ENCODE measurements at places on chromosomes 16 and 17. TPM values are rescaled to one million over a fixed set of nuclear protein-coding genes. Genes with fewer than 3 reads are reported as not detected.

DNA sequence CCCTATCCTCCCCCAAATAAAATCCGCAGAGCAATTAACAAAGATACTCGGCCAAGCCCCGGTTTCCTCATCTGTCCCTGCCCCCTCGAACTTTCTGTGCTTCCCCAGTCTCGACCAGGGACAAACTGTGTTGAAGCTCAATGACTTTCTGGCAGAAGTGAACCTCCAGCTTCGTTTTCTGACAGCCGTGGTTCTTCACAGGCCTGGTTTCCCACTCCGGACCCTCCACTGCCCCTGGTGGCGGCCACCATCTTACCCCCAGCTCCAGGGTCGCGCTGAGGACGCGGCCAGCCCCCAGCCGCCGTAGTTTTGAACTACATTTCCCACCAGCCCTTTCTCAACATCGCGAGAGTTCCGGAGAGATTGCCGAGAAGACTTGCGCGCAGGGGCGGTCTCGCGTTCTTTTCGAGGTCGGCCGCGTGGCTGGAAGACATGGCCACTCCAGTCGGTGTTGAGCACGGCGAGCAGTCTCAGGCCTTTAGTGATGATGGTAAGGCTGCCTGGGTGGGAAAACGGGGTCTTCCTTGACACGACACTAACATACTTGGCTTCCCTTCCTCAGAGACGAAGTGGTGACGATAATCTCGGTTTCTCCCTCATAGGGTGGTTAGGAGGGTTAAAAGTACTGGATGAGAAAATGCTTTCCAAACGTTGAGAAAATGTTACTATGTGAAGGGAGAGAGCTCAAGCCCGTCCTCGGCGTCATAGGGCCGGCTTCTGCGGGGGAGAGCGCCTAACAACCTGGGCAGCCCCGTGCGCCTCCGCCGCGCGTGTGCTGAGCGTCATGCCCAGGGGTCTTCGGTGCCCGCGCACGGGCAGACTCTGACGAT is 17.7 kb downstream of the PRCD start:
- DNase-seq, result peak; percentile 92

DNA sequence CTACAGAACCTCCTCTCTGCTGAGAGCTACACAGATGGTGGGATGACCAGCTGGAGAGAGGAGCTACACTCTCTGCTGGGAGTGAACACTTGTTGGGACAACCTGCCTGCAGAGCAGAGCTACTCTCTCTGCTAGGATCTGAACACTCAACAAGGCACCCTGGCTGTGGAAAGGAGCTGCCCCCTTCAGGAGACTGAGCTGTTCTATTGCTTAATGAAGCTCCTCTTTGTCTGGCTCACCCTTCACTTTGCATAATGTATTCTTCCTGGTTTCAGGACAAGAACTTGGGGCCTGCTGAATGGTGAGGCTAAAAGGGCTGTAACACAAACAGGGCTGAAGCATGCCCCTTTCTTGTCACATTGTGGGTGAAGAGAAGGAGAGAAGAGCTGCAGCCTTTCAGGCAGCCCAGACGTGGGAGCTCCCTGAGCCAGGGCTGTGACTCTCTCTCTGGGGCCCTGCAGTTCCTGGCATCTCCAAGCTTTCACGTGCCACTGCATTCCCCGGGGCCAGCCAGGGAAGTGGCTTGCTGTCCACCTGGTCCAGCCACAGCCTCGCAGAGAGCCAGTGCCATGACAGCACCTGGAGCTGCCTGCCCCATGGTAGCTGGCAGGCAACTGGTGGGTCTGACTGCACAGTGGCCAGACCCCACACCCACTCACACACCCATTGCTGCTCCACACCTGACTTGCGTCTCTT is 272.8 kb upstream of the KCNJ16 start:
- peak; percentile 49 for DNase-seq

DNA sequence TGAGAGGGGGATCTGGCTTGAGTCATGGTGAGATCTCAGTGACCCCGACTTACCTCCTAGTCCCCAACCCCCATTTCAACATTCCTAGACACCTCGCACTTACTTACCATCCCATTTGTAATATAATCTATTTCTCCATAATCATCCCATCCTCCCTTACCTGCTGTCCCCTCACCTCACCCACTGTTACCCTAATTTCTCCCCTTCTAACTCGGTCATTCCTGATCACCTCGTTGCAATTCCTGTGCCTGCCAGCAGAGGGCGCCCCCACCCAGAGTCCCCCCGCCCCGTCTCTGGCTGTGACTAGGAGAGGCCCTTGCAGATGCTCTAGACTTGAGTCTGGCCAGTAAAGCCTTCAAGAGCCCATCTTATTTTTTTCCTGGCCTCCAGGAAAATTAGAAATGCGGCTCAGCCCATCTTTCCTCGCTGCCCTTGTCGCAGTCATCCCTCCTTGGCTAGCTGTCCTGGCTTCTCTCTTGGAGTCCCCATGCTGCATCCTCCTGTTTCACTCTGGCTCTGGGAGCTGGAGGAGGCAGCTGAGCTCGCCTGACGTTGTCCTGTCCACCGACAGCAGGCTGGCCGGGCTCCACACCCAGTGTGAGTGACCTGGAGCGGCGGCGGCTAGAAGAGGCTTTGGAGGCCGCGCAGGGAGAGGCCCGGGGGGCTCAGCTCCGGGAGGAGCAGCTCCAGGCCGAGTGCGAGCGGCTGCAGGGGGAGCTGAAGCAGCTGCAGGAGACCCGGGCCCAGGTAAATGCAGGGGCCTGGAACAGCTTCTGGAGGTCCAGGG is 5.0 kb downstream of the TBKBP1 start:
- peak; percentile 53 for DNase-seq

- no peak for DNase-seq
Observed at GRCh38 chr17:80899402-80900268, 92.0 kb upstream of the CHMP6 start.

DNA sequence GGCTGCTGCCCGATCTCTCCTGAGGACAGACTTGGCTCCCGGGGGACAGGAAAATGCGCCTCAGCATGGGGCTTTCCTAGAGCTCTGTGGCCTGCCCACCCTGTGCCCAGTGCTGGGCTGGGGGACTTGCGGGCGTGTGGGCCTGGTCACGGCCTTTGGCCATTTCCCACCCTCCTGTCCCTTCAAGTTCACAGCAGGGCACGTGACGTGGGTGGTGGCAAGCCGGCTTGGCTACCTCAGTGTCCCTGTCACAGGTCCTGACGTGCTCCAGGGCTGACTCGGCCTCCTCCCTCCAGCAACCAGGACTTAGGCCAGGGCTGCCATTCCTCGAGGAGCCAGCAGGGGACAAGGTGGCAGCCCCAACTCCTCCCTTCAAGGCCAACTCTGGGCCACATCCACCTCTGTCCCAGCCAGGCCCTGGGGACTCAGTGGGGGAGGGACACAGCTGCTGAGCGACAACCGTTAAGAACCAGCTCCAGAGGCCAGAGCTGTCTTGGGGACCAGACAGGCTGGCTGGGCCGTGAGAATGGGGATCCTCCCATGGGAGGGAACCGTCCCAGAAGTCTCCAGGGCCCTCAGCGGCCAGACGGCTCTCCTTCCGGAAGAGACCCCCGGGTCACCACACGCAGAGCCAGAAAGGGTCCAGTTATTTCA is 981 bp upstream of the UNC13D start:
- peak; percentile 48 for DNase-seq

GRCh38 chr16:1906055-1906845 is 12.0 kb downstream of the HS3ST6 start:
- DNase-seq, result no peak

DNA sequence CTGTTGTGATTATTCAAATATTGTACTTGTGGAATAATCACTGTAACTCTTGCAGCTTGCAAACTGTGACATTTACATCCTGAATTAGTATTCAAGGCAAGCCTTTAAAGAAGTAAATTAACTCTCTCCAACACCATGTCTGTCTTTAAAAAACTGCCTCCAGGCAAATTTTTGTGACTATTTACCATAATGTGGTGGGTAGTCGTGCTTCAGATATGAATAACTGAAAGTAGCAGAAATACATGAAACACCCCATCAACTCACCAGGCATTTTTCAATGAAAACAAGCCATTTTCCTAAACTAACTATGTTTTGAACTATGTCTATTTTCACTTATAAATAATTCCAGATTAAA is 217.4 kb upstream of the PSMD7 start:
- no peak for DNase-seq

Gene PRDM7
- not detected for total RNA-seq

Gene UMOD
- total RNA-seq, result not detected

Measured in G401 (cell line).